ENCODE measurements at places on chromosomes 4 and X.

- no peak for DNase-seq
Observed at GRCh38 chr4:156798438-156798837, 173.2 kb downstream of the PDGFC start.

GRCh38 chr4:55442541-55442940 lies 46.8 kb downstream of the TMEM165 start:
- no peak for DNase-seq

DNA sequence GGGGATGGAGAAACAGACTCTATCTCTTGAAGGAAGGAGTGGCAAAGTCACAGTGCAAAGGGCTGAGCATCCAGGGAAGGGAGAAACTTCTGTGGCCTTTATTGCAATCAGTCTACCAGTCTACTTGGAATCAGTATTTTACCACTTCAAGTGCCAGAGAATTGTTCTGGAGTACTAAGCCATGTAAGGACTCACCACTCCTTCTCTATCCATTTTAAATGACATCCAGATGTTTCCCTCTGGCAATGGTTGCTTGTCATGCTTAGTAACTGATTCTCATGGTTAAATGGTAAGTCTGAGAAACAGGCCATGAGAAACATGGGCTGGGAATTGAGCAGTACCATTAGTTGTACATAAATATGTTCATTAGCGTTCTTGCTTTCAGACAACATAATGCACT lies 21.1 kb upstream of the SMIM10 start:
- peak; percentile 21 for DNase-seq

GRCh38 chrX:17744896-17745523 lies 7.7 kb downstream of the SCML1 start:
- DNase-seq = peak; percentile 28

DNA sequence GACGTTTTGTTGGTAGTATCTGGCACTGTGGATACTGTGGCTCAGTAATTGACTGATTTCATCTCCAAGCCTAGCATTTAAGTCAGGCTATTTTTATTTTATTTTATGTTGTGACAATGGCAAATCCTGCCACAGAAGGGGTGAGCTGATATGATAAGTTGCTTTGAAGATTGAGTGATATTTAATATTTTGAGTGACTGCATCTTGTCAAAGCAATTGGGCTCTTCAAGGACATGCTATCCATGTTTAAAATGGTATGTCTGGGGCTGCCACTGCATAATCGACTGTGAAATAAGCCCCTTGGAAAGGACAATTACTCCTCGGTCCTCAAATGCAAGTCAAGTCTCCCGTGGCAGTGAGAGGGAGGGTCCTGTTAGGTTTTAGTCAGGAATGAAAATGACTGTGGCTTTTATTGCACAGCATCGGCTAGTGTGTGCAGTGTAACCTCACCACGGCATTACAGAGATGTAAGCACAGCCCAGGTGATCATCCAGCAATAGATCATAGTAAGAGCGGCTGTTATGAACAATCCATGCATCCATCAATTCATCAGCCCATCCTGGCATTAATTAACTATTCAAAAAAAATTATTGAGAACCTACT lies 178.2 kb downstream of the GBA3 start:
- DNase-seq = no peak

- DNase-seq = no peak
Observed at GRCh38 chr4:48033825-48034413, 17.3 kb downstream of the NIPAL1 start.

- DNase-seq = peak; percentile 100
Observed at GRCh38 chrX:1452516-1453394, at the start of gene ASMTL. Gene ASMTL, minus strand, starts transcription at chrX:1452909. Its CDS starts 69 bp downstream, at chrX:1452840.

- DNase-seq = no peak
Observed at GRCh38 chr4:168618577-168619265, 121.9 kb downstream of the PALLD start.

DNA sequence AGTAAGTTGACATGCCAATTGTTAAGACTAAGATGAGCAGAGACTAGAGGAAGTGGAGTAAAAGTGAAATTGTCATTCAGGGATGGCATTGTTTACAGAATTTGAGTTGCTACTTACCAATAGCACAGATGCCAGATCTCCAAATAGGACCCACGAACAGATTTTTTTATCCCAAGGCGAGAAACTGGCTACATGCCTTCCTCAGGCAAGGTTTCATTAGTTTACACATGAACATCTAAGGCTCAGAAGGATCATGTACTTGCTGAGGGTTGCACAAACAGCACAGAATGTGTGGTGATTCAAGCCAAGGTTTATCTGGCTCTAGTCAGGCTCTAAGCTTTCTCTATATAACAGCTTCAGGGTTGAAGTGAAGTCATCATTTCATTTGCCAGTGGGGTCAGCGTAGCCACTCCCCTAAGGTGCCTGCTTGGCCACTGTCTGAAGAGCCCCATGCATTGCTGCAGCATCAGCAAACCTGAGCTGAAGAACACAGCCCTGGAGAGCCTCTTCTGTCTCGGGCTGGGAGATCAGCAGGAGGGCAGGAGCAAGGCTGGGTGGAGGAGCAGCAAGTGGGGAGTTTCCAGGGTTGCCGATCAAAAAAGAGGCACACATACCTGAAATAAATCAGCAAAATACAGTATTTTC lies 193.0 kb upstream of the LCORL start:
- DNase-seq = no peak

GRCh38 chrX:72026341-72027023 lies 105.2 kb downstream of the RTL5 start:
- no peak for DNase-seq

GRCh38 chr4:140112576-140112975 lies 41.4 kb downstream of the MAML3 start:
- no peak for DNase-seq

DNA sequence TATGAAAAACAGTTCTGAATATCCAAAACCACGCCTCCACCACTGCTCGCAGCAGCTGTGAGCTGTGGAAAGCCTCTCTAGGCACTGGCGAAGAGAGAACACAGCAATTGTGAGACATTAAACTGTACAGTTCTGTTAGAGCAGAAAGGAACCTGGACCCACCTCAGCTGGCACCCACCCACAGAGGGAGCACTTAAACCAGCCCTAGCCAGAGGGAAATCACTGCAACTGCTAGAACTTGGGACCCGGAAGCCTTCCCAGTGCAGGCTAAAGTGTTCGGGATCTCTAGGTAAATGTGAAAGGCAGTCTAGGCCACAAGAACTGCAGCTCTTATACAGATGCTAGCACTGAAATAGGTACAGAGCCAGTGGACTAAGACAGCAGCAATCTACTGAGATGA lies 308.8 kb downstream of the PRR32 start:
- no peak for DNase-seq

DNA sequence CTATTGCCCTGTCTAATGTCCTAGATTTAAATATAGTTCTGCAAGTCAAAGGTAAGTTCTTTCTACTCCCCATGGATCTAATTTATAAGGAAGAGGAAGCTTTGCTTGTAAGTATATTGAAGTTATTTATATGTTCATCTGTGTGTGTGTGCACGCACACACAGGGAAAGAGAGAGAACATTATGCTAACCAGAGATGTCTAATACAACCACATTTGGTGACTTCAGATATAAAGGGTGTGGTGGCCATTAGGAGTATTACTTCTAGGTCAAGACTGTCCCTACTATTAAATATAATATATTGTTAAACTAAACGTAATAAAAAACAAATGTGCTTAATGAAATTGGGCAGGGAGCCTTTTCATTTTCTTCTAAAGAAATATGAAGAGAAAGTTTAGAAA lies 4.1 kb downstream of the DCK start:
- no peak for DNase-seq

DNA sequence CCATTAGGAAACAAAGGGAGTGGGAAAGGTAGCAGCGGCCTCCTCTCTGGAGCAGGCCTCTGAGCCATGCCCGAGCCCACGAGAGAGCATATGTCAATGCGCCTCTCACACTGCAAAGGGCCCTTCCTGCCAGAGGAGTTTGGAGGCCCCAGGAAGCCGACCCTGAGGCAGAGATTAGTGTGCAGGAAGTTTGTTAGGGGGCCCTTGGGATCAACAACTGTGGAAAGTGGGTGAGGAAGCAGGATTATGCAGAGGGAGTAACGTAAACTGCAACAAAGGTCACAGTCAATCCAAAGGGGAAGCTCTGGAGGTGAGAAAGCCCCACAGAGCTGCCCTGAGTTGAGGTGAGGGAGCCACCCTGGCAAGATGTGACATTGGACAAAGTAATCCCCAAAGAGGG lies 17.4 kb downstream of the RTL5 start:
- no peak for DNase-seq

DNA sequence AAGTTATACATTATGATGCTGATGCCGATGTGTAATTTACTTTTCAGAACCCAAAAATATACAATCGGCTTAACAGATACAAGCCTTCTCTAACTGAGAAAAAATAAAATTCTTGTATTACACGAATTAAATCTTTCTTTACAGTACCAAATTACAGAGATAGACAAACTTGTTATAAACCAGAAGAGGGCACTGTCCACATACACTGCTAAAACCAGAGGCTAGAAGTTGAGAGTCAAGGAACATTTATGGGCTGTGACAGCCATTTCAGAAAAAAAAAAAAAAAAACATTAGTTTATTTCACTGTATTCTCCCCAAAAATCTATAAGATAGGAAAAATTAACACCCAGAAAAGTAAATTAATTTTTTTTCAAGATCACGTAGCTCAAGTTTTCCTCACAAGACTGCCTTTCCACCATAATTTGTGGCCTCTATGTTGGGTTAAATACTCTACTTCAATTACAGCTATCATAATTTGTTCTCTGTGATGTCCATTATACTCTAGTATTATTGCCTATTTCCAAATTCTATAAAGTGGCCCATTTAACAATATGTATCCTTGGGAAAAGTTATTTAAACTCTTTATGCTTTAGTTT lies 12.0 kb downstream of the EREG start:
- peak; percentile 45 for DNase-seq

DNA sequence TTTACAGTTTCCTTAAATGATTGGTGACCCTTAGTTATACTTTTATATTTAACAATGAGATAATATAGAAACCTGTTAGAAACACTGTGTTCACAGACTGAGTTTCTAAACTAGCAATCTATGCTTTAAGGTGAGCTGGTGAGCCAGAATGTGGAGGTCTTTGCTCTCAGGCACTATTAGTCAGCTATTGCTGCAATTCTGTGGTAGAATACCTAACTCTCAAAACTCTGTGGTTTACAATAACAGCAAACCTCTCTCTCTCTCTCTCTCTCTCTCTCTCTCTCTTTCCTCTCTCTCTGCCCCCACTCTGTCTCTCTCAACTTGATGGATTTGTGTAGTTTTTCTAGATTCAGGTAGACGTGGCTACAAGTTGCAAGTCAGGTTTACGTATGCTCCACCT lies 17.6 kb upstream of the LCORL start:
- no peak for DNase-seq

- DNase-seq = no peak
Observed at GRCh38 chr4:107599841-107600240, 120.2 kb downstream of the PAPSS1 start.

GRCh38 chr4:81844717-81845116 lies 373.0 kb upstream of the RASGEF1B start:
- peak; percentile 92 for DNase-seq

DNA sequence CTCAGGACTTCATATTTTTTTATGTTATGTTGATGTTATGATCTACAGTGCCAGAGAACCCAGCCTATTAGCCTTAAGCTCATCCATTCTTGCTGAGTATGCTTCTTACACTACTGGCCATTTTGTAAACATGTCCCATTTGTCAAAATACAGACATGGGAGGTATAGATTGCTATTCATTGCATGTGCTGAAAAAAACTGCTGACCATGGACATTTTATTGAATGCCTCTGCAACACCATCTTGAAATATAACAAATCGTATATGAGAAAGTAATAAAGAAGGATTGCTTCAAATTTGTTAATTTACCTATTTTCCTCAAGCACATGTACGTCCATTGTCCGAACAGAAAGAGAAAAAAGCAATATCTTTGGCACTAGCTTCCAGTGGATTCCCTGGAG lies 91.5 kb upstream of the FAM47A start:
- DNase-seq = no peak

DNA sequence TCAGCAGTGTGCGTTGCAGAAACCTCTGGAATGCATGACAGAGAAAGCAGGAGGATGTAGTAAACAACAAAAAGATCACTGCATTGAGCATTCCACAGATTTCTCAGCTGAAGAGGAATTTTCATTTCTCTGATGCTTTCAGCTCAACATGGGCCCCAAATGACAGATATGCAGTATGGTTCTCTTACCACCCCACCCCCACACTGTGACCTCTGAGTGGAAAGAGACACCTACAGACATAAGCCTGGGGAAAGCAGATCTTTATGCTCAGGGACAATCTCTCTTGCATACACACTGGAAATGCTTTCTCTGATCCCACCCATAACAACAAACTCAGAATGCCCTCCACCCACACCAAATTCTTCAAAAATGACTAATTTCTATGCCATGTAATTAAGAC lies 983.7 kb upstream of the LCORL start:
- DNase-seq = peak; percentile 29

DNA sequence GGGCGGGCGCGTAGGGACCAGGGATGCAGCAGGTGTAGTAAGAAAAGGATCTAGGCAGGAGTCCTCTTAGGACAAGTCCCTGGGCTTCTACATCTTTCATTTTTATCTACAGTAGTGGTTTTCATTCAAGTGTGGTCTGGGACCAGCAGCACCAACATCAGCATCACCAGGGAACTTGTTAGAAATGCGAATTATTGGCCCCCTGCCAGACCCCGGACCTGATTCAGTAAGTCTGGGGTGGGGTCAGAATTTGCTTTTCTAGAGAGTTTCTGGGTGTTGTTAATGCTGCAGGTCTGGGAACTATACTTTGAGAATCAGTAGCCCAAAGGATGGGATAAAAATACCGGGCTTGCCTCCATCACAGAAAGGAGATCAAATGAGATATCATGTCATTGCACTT lies 1.3 kb upstream of the PCYT1B start:
- no peak for DNase-seq

DNA sequence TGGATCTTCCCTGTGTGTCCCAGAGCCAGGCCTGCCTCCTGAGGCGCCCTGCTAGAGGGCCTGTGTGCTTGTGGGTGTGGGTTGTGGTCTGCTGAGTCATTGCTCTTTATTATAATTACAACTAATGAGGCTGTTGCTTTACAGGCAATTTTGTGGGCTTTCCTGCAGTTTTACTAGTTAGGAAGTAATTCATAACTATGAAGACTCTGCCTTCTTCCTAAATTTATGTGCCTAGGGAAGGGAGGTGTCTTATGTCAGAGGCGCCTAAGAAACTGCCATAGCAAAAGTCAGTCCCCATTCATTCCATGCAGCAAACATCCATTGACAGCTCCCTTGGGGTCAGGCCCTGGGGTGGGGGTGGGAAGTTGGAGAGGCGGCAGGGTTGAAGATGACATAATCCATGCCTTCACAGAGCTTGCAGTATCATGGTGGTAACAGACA lies 359.2 kb downstream of the IDS start:
- DNase-seq = no peak

DNA sequence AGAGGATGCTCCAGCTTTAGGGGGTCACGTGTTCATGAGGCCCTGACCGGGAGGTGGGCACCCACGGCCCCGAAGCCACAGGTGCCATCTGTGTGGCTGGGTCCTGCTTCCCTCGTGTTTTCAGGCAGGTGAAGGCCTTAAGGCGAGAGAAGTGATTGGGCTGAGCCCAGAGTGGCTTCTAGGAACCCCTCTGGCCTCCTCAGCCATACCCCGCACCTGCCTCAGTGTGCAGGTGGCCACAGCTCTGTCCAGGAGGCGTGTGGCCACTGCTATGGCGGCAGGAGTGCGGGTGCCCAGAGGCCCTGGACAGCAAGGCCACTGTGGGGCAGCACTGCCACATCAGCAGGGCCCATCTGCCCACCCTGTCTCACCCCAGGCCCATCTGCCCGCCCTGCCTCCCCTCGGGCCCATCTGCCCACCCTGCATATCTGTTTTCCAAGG lies 25.0 kb downstream of the NKX1-1 start:
- DNase-seq = no peak

Measured in eye (tissue), 1 donor.